ENCODE measurements at places on chromosomes 7 and 10.

DNA sequence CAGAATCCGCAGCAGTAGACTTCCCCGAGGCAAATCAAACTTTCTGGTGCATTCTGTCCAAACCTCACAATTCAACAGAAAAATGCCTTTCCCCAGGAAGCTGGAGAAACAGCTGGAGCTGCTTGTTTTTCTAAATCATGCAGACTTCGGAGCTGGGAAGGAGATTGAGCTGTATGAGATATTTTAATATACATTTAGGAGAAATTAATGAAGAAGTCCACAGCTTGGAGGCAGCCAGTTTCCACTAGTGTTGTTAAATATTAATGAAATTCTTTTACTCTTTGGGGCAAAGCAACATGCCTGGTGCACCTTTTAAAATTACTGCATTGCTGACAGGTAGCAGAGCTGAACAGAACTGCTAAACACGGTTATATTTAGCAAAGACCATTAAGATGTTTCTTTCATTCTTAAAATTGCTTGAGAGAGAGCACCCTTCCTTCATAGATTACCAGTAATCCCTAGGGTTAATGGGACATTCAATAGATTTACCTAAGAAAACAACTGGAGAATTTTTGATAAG lies 566.4 kb downstream of the SORCS3 start:
- DNase-seq: no peak

GRCh38 chr7:151014950-151015349 lies 9.3 kb downstream of the ATG9B start:
- no peak for DNase-seq

DNA sequence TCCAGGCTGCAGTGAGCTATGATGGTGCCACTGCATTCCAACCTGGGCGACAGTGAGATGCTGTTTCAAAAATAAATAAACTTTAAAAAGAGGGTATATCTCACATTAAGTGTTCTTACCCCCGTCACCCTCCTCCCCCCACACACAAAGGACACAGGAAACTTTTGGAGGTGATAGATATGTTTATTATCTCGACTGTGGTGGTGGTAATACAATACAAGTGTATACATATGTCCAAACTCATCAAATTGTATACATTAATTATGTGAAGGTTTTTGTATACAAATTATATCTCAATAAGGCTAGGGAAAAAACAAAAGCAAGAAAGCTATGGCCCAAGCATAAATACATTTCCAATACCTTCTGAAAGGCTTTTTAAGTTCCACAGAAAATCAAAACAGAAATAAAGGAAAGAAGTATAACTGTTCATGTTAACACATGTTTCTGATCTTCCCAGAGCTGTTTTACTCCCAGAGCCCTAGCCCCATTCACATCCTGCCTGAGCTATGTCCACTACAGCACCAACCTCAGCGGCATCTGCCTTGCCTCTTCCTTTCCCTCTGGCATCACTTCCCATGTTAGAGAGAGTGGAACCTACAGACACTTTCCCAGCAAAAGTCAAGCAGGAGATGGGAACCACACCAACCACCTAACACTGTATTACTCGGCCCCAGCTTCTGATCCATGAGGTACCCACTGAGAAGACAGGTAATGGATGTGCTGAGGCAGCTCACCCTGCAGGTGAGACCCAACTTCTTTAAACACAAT lies 48.1 kb downstream of the SGMS1 start:
- no peak for DNase-seq

GRCh38 chr7:158742065-158742821 lies 37.6 kb upstream of the NCAPG2 start:
- no peak for DNase-seq

- no peak for DNase-seq
These were observed 138.7 kb downstream of the FAM204A start for GRCh38 chr10:118203461-118203860.

- DNase-seq: no peak
These were observed 136.3 kb downstream of the DOCK1 start for GRCh38 chr10:127041552-127041951.

GRCh38 chr10:106181501-106181900 lies 983.0 kb downstream of the SORCS1 start:
- DNase-seq: no peak

Measured in activated CD4-positive, CD25-positive, alpha-beta regulatory T cell (primary cell).